ENCODE measurements at places on chromosomes 7 and 10.

DNA sequence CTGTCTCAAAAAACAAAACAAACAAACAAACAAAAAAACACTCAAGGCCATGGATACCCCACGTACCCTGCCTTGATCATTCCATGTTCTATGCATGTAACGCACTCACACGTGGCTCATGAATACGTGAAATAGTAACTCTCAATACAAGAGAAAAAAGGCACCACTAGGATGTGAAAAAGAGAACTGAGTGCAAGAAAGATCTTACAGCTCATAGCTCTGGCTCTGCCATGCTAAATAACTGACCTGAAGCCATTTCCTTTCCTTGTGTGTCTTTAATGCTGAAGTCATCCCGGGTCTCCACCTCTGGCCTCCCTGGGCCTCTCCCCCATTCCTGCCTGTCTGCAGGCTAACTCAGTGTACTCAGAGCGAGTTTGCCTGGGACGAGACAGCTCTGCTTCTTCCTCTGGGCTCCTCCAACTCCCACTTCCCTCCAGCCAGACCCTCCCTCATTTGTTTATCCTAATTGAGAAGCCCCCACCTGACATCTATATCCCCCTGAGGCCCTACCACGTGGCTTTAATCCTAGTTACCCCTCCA is 117.3 kb downstream of the PRPF18 start:
- DNase-seq = no peak

- no peak for DNase-seq
These were observed 761.1 kb downstream of the IPMK start for GRCh38 chr10:57506414-57507094.

- DNase-seq = no peak
These were observed 102.9 kb upstream of the FAM20C start for GRCh38 chr7:89232-90019.

DNA sequence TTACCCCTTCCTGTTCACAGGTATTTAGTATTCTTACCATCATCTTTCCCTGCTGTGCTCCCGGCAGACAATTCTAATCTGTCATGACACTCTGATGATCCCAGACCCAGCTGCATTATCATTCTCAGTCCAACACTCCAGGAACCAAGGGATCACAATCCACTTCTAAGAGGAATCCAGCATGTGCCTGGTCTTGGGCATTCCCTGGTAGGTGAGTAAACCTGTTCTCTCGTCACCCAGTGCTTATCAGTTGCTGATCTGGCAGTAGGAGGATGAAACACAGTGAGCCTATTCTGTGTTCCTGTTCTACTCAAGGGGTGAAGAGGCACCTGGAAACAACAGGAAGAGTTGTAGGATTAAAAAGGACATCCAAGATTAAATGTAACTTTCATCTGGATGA is 1.3 kb upstream of the DMBT1 start:
- DNase-seq = no peak

DNA sequence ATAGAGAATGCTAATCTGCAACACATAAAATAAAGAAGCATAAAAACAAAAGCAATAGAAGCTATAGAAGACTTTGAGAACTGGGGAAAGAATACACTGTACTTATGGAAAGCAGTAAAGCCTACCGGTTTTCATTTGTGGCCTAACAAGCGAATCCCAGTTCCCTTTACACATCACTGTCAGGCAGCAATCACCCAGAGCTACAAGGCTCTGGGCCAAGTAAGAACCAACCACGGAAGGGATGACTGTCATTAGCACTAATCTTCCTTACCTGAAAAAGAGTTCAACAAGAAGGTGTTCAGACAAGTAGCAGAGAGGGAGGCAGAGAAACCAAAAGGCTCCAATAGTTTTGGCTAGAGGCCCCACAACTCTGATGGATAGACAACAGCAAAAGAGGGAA is 15.0 kb downstream of the CCDC6 start:
- no peak for DNase-seq

DNA sequence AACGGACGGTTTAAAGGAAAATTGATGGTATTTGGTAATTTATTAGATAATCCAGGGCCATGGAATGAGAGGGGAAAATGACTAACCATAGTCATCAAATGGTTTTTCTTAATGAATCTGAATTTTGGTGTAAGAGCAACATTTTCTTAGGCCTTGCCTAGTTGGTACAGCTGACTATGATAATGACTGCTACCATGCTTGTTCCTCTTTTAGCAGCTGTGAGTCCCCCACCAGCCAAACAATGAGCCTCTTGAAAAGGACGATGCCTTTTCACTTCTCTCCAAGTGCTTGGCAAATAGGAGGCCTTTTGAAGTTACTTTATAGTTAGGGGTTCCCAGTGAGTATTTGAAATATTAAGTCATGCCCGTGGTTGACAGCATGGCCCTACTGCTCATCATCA is 53.0 kb downstream of the TRUB1 start:
- no peak for DNase-seq

DNA sequence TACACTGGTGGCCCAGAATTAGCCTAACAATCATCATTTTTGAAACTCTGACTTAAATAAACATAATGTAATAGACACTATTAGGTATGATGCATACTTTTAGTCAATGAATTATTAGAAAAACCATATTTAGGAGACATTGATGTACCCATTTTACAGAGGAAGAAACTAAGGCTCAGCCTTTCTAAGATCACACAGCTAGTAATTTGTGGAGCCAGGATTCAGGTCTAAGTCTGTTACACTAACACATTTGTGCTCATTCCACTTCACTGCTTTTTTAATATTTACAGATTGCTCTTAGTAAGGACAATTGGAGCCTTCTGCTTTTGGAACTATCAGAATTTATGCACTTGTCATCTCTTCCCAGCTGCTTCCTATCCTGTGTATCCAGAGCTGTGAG is 8.9 kb downstream of the CFAP43 start:
- no peak for DNase-seq
